ENCODE measurements at places on chromosomes 6 and 20. TPM values are rescaled to one million over a fixed set of nuclear protein-coding genes. Genes with fewer than 3 reads are reported as not detected.

FBXO30 gene
- polyA plus RNA-seq = 3.4 TPM

RIPOR3 gene
- polyA plus RNA-seq = 42.7 TPM

RFX6 gene
- polyA plus RNA-seq = 0.10 TPM

SLC24A3 gene
- 6.5 TPM for polyA plus RNA-seq

EPPIN gene
- polyA plus RNA-seq = not detected

RPP40 gene
- polyA plus RNA-seq = 3.9 TPM

CST1 gene
- not detected for polyA plus RNA-seq

ZFP57 gene
- 0.34 TPM for polyA plus RNA-seq

HCK gene
- 26.2 TPM for polyA plus RNA-seq

SNAI1 gene
- 2.8 TPM for polyA plus RNA-seq

CDH26 gene
- polyA plus RNA-seq = 0.22 TPM

BPIFA1 gene
- polyA plus RNA-seq = not detected

BMP7 gene
- 1.1 TPM for polyA plus RNA-seq

UCKL1 gene
- polyA plus RNA-seq = 28.9 TPM

PNLDC1 gene
- 0.56 TPM for polyA plus RNA-seq

SULF2 gene
- 41.0 TPM for polyA plus RNA-seq

SLC32A1 gene
- not detected for polyA plus RNA-seq

NTSR1 gene
- not detected for polyA plus RNA-seq

RNF144B gene
- 12.7 TPM for polyA plus RNA-seq

TUBB1 gene
- polyA plus RNA-seq = 0.10 TPM

PLCB4 gene
- polyA plus RNA-seq = 5.7 TPM

GSTA3 gene
- not detected for polyA plus RNA-seq

BPIFB4 gene
- polyA plus RNA-seq = 0.12 TPM
